Activated CD8-positive, alpha-beta memory T cell treated with anti-CD3 and anti-CD28 coated beads for 1 hour (primary cell): ENCODE measurements at places on chromosomes 6 and 20.
A peak's percentile ranks its signal among the peaks of the same experiment; 100 is the strongest.

DNA sequence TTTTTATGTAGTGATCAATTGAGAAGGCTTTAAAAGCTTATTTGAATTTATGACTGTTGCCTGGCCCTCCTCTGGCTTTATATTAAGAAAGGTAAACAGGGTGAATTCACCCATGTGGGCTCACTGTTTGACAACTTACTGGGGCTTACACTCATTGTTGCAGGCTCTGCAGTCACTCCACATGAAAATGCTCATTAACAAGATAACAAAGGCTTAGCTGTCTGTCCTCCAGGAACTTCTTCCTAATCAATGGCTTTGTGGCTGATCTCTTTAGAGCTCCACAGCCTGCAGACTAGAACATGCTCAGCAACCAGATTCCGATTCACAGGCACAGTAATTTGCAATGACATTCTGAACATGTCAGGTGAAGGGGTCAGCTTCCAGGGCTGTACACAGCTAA, 323.2 kb upstream of the MAN1A1 start:
- DNase-seq, result no peak

- DNase-seq, result no peak
These were observed 37.1 kb upstream of the UTRN start for GRCh38 chr6:144248003-144248402.

- DNase-seq, result peak; percentile 54
These were observed 56.0 kb upstream of the DDR1 start for GRCh38 chr6:30828027-30828962.

- no peak for DNase-seq
These were observed 5.0 kb downstream of the PYGB start for GRCh38 chr20:25252686-25253421.

GRCh38 chr20:4445331-4445730, 276.4 kb upstream of the PRND start:
- DNase-seq, result no peak

GRCh38 chr6:34237316-34237721, 646 bp downstream of the HMGA1 start:
- no peak for DNase-seq

- no peak for DNase-seq
These were observed 136.3 kb downstream of the SLC35B3 start for GRCh38 chr6:8299034-8299433.

DNA sequence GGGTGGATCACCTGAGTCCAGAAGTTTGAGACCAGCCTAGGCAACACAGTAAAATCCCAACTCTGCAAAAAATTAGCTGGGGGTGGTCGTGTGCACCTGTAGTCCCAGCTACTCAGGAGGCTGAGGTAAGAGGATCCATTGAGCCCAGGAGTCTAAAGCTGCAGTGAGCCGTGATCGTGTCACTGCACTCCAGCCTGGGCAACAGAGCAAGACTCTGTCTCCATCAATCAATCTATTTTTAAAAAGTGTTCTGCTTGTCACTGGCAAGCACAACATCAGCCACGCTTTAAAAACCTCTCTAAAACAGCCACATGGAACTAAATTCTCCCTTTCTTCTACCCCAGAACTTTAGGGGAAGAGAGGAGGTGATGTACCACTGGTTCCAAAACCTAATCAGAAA, 131.6 kb upstream of the RREB1 start:
- no peak for DNase-seq
